ENCODE measurements at places on chromosomes 3 and 15.

- DNase-seq, result peak; percentile 53
These were observed 1444.5 kb upstream of the CADM2 start for GRCh38 chr3:83514130-83514914.

DNA sequence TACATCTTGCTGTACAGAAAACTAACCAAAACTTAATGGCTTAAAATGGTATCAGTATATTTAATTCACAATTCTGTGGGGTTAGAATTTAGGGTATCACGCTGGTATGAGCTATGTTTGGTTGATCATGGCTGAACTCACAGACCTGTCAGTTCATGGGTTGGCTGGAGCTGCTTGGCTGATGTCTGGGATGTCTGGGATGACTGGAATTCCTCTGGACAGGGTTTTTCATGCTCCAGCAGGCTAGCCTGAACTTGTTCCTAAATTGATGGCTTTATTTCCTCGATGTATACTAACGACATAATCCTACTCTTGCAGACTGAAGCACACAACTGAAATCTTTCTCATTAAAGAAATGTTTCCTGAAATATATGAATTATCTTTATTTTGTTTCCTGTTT lies 338.9 kb upstream of the GBE1 start:
- peak; percentile 82 for DNase-seq

DNA sequence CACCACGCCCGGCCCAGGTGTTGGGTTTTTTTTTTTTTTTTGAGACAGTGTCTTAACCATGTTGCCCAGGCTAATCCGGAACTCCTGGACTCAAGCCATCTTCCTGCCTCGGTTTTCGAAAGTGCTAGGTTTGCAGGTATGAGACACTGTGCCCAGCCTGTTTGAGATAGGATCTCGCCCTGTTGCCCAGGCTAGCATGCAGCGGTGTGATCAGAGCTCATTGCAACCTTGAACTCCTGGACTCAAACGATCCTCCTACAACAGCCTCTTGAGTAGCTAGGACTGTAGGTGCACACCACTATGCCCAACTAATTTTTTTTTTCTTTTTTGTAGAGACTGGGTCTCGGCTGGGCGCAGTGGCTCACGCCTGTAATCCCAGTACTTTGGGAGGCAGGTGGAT lies 20.3 kb upstream of the ITPKA start:
- no peak for DNase-seq

DNA sequence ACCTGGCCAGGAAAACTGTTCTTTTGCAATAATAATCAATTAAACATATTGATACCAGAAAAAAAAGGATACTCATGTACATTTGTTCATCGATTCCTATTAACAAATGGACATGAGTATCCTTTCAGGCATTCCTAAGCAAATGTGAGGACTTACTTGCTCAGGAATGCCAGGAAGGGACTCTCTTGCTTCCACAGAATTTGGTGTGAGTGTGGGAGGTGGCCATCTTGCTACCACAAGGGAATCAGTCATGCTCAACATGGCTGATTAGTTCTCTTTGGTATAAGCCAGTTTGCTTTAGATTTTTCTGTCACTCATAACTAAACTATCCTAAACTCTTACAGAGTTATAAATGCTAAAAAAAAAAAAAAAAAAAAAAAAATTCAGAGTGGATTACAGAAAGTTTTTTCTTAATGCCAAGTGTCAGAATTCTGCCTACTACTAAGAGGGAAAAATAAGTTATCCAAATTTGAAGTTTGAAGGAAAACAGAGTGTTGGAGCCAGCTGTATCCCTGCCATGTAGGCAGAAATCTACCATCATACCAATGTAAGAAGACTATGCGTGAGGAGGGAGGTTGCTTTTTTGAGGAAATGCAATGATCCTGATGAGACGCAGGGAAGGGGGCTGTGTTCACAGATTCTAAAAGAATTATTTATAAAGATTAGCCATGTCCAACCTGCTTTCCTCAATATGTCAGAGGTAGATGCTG lies 98.7 kb downstream of the PLD1 start:
- DNase-seq, result no peak

DNA sequence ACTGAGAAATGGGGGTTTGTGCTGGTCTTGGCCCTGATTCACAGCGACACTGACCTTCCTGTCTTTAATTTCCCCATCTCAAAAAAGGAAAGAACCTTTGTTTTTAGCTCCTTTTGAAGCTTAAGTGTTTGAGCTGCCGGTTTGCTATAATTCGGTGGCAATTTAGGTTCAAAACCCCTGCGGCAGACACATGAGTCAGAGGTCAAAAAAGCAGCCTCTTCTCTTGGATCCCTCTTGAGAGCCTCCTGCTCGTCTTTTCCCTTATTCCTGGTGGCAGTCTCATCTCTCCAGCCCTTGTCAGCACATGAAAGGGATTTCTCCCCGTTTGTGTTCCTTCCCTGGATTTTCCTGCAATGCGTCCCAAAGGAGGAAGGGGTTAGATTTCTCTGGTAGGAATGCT lies 64.5 kb downstream of the GRIP2 start:
- DNase-seq, result no peak

DNA sequence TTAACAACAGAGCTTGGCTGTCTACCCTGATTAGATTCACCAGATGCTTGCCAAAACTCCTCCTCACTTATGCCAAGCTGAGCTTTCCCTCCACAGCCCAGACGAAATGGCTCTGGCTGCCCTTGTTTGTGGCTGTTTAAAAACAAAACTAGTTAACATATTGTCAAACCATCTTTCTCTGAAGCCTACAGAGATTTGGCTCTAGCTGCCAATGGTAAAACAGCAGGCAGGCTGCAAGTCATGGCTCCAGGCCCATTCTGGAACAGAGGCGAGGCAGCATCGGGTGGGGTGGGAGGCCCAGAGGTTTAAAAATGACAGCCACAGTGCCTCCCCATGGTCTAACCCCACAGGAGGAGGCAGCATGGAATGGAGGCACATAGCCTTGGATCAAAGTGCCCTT lies 75.9 kb downstream of the SCN5A start:
- DNase-seq, result no peak

- no peak for DNase-seq
These were observed 440.7 kb upstream of the KCNMB2 start for GRCh38 chr3:178095522-178095921.

GRCh38 chr3:156553705-156554356 lies 1.1 kb downstream of the SSR3 start:
- peak; percentile 17 for DNase-seq

DNA sequence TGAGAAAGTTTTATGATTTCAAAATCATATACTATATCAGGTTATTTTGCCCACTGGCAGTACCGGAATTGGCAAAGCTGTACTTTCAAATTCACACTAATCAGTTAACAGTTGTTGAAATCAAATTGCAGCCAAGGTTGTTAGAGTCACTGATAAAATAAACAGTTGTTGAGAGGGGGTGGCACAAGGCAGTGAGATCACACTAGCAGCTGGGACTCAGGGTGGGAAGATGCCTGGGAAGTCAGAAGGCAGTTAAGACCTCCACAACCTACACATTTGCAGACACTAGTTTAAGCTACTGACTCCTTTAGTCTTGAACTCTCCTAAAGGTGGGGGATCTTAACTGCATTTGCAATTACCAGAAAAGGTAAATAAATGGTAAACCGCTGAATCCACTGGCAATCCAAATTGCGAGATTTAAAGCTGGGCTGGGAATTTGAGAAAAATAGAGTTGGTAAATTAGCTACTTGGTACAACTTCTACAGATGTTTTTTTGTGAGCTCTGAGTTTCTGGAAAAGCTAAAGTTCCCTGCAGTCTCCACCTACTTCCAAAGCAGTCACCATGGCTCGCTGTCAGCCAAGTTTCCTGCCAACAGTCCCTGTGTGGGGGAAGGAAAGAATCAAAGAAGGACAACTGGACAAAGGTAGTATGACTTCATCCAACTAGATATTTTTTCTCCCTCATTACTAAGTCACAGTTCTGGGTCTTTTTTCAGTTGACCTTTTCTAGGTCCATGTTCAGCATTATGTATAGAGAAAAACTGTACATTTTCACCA lies 105.7 kb downstream of the ZNF385D start:
- no peak for DNase-seq

DNA sequence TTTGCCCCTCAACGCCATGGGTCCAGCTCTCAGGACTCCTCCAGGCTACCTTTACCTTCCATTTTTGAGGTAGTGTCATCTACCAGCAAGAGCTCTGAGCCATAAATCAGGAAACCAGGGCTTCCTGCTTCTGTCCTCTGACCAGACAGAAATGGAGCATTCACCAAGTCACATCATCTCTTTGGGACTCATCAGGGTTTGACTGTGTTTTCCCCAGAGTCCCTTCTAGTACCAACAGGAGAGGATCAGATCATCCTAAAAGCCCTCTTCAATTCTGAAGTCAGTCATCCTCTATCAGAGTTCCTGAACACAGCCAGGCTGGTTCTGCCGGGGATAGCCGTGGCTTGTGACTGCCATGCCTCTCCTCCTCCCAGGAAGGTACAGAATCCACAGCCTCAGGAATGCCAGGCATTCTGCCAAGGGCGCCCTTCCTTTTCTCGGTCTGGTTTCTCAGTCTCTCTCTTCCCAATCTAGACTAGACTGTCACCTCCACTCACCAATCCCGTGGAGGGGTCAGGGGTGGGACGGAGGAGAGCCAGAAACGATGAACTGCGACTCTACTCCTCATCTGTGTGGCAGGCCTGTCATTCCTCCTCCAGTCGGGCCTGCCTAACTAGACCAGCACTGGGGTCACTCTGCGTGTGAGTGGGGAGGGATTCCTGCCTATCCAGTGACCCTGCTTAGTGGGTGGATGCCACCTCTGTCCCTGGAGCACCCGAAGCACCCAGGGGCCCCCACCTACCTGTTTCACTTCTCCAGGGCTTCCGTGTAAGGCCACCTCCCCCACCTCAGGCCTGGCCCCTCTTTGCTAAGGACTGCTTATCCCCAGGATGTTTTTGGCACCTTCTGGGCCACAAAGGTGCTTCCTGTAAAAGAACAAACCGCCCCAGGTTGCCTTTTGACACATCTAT lies 30.9 kb downstream of the CCNL1 start:
- DNase-seq, result peak; percentile 63

GRCh38 chr3:35658686-35659085 lies 19.4 kb downstream of the ARPP21 start:
- DNase-seq, result no peak

DNA sequence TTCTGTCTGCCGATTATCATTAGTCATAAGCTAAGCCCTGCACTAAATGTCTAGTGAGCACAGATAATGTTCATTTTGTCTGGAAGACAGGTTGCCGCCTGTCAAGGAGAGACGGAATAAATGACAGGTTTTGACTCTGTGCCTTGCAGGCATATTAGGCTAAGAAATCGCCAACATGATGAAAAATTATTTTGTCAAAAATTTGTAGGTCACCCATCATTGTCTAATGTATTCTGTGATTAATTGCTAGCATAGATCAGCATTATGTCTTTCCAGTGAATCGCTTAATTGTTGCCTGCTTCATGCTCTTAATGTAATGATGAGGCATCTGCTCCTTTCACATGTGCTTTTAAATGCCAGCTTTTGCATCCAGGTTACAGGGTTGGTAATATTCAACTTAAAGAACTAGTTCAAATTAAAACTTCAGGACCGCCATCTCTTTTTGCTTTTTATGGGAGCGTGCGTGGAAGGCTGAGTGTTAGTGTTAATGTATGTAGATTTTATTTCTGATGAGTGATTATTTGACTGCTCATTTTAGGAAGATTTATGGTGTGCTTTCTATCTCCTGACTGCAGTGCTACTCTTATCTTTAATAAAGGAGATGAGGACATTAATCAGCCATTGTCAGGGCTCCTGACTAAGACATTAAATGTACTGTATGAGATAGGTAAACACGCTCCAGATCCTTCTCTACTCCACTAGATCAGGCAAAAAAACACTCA lies 120.8 kb upstream of the MEIS2 start:
- DNase-seq, result no peak

- no peak for DNase-seq
These were observed 41.1 kb downstream of the CCK start for GRCh38 chr3:42224658-42225421.

GRCh38 chr3:140499114-140499757 lies 178.6 kb upstream of the TRIM42 start:
- DNase-seq, result peak; percentile 24

GRCh38 chr3:12127391-12127790 lies 31.3 kb downstream of the TIMP4 start:
- DNase-seq, result no peak

GRCh38 chr3:104245261-104245660 lies 1121.4 kb upstream of the ALCAM start:
- no peak for DNase-seq

- peak; percentile 89 for DNase-seq
These were observed 5.8 kb downstream of the PRRT3 start for GRCh38 chr3:9946112-9947024.

- DNase-seq, result no peak
These were observed 414.7 kb upstream of the NAALADL2 start for GRCh38 chr3:174444391-174444790.

DNA sequence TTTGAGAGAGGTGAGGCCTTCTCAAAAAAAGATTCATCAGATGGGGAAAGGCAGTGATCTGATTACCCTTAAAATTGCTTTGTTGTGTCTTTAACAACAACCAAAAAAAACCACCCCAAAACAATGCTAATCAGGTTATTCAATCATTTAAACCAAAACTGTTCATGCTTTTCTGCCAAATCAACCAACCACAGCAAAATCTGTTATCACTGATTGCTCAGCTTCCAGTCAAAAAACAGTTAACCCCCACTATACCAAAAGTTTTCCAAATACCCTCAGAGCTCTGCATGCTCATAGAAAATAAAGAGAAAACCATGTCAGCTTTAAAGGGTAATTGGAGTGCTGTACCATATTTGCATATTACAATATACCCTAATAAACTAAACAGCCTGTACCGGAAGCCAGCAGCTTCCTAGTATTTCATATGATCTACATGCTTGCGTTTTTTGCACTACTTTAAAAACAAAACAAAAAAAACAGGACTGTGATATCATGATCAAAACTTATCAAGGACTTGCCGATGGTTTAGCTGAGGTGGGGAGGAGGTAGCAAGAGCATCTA lies 22.8 kb downstream of the SATB1 start:
- DNase-seq, result no peak

- no peak for DNase-seq
These were observed 196.1 kb downstream of the PDCD6IP start for GRCh38 chr3:33994568-33994967.

DNA sequence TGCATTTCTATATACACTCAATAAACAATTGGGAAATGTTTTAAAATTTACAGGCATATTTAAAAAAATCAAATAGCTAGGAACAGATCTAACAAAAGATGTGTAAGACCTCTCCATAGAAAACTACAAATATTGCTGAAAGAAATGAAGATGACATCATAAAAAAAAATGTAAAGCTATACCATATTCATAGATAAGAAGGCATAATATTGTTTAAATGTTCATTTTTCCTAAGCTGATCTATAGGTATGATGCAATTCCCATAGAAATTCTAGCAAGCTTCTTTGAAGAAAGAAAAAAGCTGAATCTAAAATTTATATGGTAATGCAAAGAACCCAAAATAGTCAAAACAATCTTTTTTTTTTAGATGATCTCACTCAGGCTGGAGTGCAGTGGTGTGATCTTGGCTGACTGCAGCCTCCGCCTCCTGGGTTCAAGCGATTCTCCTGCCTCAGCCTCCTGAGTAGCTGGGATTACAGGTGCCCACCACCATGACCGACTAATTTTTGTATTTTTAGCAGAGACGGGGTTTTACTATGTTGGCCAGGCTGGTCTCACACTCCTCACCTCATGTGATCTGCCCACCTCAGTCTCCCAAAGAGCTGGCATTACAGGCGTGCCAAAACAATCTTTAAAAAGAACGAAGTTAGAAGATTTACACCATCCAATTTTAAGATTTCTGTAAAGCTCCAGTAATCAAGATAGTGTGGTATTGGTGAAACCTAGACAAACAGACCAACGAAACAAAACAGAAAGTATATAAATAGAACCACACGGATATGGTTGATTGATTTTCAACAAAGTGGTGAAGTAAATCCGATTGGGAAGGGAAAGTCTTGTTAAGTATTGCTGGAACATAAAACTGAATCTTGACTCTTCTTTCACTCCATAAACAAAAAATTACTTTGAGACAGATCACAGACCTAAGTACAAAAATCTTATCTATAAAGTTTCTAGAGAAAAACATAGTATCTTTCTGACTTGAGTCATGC lies 6.3 kb upstream of the BHLHE40 start:
- DNase-seq, result no peak

Measured in ACHN (cell line).